SK-N-SH treated with all-trans-retinoic acid at 6 μM for 48 hours (cell line): ENCODE measurements at places on chromosomes 4 and X.
A peak's percentile ranks its signal among the peaks of the same experiment; 100 is the strongest.

DNA sequence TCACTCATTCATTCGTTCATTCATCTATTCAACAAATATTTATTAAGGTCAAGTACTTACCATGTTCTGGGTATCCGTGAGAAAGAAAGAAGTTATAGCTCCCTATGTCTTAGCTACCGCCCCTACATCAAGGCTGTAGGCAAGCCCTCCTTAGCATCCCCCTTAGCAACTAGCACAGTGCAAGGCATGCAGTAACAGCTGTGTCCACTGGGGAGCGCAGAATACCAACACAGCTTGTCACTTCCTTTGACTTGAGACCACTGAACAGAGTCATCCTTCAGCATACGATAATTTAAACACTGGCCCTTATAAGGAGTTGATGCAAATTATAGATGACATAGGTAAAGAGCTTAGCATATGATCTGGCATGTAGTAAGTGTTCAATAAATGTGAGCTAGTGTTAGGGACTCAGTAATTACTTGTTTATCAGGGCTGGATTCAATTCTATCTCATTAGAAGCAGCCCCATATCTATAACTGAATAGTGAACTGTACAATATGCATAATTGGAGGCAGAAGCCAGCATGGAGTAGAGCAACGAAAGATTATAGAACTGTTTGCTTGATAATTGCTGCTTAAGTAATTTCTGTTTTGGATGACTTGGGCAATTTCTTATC lies 8.7 kb downstream of the KIAA1210 start:
- peak; percentile 97 for ATAC-seq

DNA sequence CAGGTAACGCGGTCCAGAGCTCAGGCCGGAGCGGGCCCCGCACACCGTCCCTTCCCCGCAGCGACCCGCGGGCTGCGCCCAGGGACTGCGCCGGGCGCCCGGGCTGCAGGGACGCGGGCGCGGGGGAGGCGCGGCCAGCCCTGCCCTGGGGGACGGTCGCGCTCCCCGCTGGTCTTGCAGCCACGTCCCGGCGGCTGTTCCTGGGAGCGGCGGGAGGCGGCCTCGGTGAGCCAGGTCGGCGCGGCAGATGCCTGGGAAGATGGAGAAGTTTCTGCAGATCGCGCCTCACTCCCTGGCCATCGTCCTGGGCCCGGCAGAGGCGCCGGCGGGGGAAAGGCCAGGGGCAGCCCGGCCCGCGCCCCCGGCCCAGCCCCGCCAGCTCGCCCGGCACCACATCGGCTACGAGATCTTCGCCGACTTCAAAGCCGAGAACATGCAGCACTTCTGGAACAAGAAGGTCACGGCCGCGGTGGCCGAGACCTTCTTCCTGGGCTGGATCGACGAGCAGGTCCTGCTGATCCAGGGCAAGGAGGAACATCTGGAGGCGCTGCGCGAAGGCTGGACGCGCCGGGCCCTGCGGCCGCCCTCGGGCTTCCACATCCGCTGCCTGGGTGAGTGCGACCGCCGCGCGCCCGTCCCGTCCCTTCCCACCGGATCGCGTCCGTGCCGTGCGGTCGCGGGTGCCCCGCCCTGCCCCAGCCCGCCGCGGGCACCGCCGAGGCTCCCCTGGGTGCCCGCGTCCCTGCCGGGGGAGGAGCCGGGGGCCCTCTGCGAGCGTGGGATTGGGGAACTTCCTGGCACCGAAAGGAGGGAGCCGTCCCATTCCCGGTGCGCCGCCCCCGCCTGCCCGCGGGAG lies 107.4 kb upstream of the STOX2 start:
- ATAC-seq, result peak; percentile 55

GRCh38 chr4:152677117-152677516 lies 2.7 kb downstream of the TMEM154 start:
- ATAC-seq, result no peak

DNA sequence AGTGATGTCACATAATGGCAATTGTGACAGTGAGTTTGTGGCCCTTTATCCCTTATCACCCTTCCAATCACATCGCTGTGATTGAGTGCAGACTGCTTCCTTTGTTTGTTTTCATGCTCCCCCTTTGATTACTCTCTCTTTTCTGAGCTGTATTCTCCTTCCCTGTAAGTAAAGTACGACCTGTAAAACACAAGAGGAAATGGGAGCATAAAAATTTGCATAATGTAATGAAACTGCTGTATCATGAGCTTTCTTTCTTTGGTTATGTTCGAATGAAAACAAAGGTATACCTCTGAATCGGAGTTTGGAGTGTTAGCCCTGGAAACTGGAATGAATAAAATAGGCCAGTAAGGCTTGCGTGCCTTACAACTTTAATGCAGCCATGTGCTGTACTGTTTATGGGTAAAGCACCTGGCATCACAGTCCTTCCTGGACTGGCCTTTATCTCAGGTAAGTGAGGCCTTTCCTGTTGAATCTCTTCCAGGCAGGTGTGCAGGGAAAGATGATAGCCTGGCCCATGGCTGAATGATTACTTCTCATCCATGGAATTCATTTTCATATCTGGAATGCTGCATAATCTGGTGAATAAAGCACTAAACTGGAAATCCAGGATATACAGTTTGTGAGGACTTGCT lies 26.6 kb upstream of the HS3ST1 start:
- ATAC-seq, result no peak

GRCh38 chr4:98176531-98176930 lies 33.3 kb upstream of the STPG2 start:
- no peak for ATAC-seq

DNA sequence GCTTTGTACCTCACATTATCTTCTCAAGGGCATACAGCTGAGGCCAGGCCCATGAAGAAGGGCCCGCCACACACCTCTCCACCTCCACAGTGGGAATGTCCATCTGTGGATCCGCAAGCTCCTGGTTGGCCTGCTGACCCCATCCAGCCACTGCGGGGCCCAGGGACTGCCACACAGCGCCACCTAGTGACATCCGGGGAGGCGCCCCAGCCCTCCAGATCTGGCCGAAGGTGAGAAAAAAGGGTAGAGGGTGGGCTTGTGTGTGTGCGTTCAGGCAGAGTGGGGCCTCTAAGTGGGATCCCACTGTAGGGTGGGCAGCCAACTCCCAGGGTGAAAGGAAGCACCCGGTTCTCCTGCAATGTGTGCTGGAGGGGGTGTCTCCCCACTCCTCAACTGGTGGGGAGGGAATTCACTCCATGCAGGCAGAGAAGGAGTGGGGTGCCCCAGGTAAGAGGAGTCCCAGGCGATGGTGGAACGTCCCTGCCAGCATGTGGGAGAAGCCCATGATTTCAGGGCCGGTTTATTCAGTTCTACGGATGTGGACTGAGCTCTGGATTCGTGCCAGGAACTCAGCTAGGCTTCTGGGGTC lies 117.3 kb downstream of the ENPP6 start:
- ATAC-seq, result peak; percentile 96

DNA sequence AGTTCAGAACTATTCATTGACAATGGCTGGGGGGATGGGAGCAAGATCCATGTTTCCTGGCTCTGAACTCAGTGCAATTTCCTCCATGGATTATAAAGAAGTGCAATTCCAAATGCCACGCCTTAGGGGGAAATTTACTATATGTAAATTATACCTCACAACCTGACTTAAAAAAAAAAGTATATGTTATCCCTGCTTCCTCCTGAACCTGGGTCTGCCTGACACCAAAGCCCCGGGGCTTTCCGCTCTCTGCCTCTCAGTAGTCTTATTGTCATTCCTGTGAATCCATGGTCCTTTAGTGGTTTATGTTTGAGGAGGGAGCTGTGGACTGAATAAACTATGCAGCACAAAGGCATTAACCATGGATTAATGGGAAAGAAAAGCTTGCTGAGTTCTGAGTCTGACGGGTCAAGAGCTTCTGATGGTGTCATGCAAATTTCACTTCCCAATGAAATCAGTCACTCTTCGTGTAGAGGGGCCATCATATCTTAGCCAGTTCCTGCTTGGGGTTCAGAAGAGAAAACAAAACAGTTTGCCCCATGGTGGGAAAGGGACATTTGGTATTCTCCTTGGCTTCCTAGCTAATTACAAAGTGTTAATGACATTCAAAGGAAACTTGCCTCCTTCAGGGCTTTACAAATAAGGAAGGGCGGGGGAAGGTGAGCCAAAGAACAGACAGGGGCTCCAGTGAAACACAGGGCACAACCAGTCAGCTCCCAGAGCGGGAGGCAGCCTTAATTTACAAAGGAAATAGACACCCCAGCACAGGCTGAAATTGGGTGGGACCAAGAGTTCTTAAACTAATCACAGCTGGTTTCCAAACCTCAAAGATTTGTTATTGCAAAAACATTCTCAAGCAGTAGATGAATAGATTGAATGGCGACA lies 14.3 kb downstream of the FAM9C start:
- peak; percentile 35 for ATAC-seq

- ATAC-seq, result no peak
Measured at GRCh38 chr4:44319129-44319528, 129.5 kb downstream of the KCTD8 start.

- no peak for ATAC-seq
Measured at GRCh38 chr4:54192811-54193210, 36.3 kb upstream of the PDGFRA start.

DNA sequence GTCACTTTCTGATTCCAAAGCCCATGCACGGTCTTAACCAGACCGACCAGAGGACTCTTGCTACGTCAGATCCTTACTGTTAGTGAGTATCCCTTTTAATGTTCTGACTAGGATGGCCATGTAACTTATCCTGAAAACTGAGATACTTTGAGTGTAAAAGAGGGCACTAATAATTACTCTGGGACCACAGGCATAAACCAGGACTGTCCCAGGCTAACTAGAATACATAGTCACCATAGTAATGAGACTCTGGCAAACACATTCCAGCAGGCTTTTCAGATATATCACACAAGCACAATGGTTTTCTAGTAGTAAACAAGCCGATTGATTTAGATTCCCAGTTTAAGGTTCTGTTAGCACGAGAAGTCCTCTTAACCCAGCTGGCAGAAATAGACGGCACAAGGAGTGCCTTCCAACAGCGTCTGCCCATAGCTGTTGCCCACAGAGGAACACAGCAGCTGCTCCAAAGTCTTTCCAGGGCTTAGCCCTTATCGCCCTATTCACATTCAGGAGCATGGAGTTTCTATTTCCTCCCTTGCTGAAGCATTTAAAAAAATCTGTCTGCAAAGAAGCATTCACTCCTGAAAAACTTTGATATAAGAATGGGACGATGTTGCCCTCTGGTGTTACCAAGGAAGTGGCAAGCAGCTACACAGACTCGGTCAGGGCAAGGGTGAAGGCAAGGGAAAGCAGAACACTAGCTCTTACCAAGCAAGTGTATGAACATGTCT lies 92.4 kb downstream of the CXCL13 start:
- peak; percentile 85 for ATAC-seq

DNA sequence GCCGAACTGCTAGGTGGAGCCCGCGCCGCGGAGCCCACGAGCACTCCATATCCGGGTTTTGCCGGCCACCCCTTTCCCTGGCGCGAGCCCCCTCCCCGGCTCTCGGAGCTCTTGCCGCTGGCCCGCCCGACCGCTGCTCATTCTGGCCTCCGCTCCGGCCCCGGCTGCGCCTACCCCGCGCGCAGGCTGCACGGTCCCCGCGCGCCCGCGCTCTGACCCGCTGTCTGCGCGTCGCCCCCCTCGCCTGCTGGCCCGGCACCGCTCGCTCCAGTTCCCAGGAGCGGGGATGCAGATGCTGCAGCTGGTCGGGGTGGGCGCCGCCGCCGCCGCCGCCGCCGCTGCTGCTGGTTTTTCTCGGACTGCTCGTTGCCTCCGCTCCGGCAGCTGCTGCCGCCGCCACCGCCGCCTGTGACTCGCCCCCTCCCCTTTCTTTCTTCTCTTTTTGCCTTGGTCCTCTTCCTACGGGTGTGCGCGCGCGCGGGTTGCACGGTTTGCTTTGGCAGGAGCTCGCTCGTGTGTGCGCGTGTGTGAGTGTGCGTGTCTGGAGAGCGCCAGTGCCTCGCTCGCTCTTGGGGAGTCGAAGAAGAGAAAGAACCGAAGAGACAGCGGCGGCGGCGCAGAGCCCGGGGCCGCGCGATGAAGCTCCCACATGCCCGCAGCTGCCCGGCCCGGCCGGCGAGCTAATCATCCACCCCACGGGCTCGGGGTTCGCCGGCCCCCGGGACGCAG lies at the start of gene ADGRL3:
Gene ADGRL3, plus strand, starts transcription at position 140 of the 729 bp plus-strand sequence.
- ATAC-seq, result peak; percentile 56

GRCh38 chr4:27720010-27720766 lies 859.5 kb downstream of the STIM2 start:
- ATAC-seq, result no peak

DNA sequence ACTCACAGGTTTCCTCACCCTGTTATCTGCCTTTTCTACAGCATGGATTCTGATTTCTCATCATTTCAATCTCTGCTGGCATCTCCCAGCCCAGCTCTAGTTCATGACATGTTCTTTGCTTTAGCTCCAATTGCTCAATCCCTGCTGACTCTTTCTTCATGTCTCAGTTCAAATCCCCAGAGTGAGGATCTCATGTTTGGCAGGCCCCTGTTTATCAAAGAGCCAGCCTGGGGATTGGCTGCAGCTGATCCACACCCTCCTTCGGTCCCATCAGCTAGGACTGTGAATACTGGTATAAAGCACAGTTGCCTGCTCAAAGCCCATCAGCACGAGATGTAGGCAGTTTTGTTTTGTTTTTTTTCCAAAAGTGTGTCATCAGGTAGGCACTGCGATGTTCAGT lies 14.4 kb upstream of the CC2D2A start:
- no peak for ATAC-seq

DNA sequence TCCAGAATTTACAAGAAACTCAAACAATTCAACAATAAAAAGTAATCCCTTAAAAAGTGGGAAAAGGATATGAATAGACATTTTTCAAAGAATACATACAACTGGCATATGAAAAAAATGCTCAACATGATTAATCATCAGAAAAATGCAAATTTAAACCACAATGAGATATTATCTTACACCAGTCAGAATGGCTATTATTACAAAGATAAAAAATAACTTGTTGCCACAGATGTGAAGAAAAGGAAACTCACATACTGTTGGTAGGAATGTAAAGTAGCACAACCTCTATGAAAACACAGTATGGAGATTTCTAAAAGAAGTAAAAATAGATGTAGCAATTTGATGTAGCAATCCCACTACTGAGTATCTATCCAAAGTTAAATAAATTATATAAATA lies 65.1 kb upstream of the DIAPH2 start:
- ATAC-seq, result no peak

DNA sequence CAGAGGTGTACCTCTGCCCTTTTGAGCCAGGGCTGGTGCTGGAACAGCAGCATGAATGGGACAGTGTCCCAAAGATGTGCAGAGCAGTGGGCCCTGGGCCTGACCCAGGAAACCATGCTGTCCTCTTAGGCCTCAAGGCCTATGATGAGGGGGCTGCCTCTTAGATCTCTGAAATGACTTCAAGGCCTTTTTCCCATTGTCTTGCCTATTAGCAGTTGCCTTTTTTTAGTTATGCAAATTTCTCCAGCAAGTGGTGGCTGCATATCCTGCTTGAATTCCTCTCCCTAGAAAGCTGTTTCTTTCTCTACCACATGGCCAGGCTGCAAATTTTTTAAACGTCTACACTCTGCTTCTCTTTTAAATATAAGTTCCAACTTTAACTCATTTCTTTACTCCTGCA lies 160.3 kb downstream of the CFAP299 start:
- ATAC-seq, result no peak

GRCh38 chr4:104395168-104395614 lies 99.5 kb downstream of the CXXC4 start:
- ATAC-seq, result no peak
